Esophagus squamous epithelium (tissue), 5 donors: ENCODE measurements at places on chromosomes 4 and X.

GRCh38 chr4:112704991-112705845 lies 68.3 kb downstream of the LARP7 start:
- peaks cover 22% of the 10 kb centered on the region for H3K4me1 ChIP-seq
- DNase-seq, result no peak
- H3K4me3 ChIP-seq, result peak overlapping the region; percentile 28
- no peaks in the 10 kb centered on the region for H3K36me3 ChIP-seq
- H3K27me3 ChIP-seq, result no peaks in the 10 kb centered on the region

DNA sequence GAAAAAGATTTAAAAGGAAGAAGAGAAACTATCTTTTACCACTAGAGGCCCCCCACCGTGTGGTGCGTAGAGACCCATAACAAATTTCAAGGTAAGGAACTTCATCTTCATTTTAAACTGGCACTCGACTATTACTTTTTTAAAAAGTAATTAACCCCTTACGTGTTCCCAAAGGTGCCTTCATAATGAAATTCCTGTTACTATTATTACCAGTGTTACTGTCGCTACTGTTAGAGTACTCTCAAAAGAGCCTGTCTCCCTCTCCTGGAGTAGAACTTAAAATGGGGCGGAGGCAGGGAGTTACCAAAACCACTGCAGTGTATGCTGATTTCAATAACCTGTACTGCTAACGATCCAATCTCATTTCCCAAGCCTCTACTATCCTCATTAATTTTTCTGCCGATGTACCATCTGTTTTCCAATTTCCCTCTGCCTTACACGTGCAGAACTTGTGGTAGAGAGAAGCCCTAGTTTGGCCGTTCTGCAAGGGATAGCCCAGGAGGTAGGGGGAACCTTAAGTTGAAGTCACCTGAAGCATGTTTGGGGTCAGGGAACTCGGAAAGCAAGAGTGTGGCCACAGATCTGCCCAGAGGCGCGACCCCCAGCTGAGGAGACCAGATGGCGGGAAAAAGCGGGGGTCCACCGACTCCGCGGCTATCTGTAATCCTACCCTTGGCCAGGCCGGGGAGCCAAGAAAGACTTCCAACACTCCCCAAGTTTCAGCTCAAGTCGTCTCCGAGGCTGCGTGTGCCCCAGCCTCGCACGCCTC lies 720 bp upstream of the STK26 start:
- H3K27ac ChIP-seq, result peak overlapping the region; percentile 91
- H3K27me3 ChIP-seq, result no peaks in the 10 kb centered on the region
- no peaks in the 10 kb centered on the region for H3K36me3 ChIP-seq
- peak overlapping the region; percentile 61 for H3K4me3 ChIP-seq

DNA sequence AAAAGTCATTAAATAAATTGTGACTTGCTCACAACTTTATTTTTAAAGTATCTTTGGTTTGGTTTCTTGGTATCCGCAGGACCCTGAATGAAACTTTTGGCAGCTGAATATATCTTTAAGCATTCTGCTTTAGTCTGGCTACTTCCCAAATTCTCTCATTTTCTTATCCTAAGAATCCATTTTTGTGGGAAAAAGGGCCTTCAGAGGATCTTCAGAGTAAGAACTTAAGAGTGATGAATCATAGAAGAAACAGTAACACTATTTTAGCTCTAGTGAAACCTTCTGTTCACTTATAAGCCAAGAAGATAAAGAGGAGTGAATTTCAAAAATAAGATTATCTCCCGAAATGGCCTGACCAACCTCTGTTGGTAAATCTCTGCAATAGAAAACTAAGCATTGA lies 540.6 kb upstream of the MAGEB18 start:
- no peaks in the 10 kb centered on the region for H3K4me1 ChIP-seq
- H3K4me3 ChIP-seq, result no peak overlapping the region
- no peaks in the 10 kb centered on the region for H3K27me3 ChIP-seq

GRCh38 chr4:18684932-18685331 lies 663.4 kb upstream of the LCORL start:
- H3K4me1 ChIP-seq, result no peaks in the 10 kb centered on the region
- H3K4me3 ChIP-seq, result no peak overlapping the region
- H3K27ac ChIP-seq, result no peak overlapping the region
- H3K36me3 ChIP-seq, result no peaks in the 10 kb centered on the region

DNA sequence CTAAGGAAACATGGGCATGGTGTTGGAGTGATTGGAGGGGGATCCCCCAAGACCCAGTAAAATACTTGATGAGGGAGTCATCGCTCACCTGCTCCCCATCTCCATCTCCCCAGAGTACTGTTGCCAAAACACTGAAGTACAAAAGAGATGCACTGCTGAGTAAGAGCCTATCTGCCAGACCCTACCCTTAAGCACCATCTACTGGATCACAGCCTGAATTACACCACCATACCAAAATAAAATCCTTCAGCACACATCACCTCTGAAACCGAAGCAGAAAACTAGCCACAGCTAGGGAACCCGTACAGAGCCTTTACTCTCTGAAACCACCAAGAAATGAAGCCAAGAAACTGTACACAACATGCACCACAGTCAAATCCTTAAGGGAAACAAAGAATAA lies 466.3 kb upstream of the ACTRT1 start:
- no peak overlapping the region for H3K27ac ChIP-seq
- no peak overlapping the region for H3K4me3 ChIP-seq
- no peaks in the 10 kb centered on the region for H3K27me3 ChIP-seq

DNA sequence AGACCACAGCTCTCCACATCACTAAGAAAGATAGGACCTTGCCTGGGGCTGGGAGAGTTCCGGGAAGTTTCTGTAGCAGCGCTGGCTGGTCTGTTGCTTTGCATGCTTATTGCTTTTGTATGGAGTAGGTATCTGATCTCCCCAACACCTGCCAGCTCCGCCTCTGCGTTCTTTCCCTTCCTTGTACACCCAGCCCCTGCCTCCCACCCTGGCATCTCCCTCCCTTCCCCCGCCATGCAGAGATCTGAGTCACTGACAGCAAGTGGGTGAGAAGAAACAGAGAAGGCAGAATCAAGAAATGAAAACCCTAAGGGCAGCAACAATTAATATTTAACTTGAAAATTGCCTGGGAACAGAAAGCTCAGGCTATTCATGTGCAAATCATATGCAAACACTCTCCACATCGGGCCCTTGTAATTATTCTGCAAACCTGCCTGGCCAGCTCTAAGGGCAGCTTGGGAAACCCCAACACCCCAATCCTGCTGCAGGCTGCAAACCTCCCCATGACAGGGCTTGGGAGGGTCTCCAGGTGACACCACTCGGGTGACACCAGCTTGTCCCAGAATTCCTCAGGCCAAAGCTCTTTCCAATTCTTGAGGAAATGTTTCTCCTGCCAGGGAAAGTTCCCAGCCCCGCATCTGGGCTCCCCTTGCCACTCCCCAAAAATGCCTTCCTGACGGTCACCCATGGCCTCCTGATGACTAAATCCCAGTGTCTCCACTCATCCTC lies 257.2 kb downstream of the FBXW7 start:
- no peak overlapping the region for H3K27ac ChIP-seq
- H3K36me3 ChIP-seq, result no peaks in the 10 kb centered on the region
- H3K27me3 ChIP-seq, result no peaks in the 10 kb centered on the region

- H3K27me3 ChIP-seq, result no peaks in the 10 kb centered on the region
- H3K4me1 ChIP-seq, result no peaks in the 10 kb centered on the region
- H3K4me3 ChIP-seq, result no peak overlapping the region
- H3K27ac ChIP-seq, result no peak overlapping the region
- no peaks in the 10 kb centered on the region for H3K36me3 ChIP-seq
Observed at GRCh38 chr4:134848681-134849080, 647.1 kb upstream of the PABPC4L start.

DNA sequence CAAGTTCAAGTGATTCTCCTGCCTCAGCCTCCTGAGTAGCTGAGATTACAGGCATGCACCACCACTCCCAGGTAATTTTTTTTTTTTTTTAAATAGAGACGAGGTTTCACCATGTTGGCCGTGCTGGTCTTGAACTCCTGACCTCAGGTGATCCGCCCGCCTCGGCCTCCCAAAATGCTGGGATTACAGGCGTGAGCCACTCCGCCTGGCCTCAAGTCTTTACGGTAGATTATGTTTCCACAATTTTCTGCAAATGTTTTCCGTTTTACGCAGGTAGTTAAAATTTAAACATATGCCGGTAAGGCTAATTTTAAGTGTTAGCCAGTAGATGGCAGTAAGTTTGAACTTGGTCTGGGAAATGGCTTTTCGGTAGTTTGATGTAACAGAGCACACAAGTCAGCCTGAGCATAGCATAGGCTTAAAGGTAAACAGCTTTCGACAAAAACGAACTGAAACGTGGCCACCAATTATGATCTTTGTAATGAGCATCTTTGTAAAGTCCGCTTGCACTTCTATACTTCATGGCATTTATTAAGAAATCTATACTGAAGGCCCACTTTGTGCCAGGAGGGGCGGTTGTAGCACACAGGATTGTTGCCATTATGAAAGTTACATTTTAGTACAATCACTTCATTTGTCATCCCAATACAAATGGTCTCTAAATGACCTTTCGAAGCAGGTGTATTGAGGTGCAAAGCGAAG lies 31.1 kb downstream of the CCKAR start:
- H3K4me1 ChIP-seq, result no peaks in the 10 kb centered on the region
- no peak overlapping the region for H3K4me3 ChIP-seq
- H3K27ac ChIP-seq, result no peak overlapping the region
- no peaks in the 10 kb centered on the region for H3K27me3 ChIP-seq

GRCh38 chrX:51742586-51742985 lies 656 bp upstream of the GSPT2 start:
- H3K4me3 ChIP-seq, result peak overlapping the region; percentile 58
- H3K36me3 ChIP-seq, result no peaks in the 10 kb centered on the region
- no peaks in the 10 kb centered on the region for H3K27me3 ChIP-seq

DNA sequence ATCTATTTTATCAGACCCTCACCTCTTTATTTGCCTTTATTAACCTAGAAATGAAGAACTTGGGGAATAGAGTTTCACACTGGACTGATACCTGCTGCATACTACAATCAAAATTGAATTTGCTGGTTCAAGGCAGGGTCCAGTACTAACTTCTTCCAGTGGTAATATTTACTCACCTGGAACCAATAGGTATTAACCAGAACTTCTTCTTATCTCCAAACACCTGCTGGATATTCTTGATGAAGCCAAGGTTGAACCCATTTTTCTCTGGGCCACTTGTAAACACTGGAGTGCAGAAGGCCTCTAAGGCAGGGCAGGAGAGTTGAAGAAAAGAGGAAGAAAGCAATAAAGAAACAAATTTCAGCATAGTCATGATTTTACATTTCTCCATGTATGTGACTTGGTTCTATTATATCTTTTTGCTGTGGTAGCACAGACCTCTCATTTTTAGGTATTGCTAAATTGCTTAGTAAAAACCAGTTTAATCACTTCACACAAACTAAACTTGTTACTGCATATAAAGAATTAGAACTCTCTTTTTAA lies 101.1 kb downstream of the ZDHHC15 start:
- H3K36me3 ChIP-seq, result no peaks in the 10 kb centered on the region
- H3K27ac ChIP-seq, result no peak overlapping the region
- no peak for DNase-seq
- H3K27me3 ChIP-seq, result no peaks in the 10 kb centered on the region
- H3K4me1 ChIP-seq, result no peaks in the 10 kb centered on the region

DNA sequence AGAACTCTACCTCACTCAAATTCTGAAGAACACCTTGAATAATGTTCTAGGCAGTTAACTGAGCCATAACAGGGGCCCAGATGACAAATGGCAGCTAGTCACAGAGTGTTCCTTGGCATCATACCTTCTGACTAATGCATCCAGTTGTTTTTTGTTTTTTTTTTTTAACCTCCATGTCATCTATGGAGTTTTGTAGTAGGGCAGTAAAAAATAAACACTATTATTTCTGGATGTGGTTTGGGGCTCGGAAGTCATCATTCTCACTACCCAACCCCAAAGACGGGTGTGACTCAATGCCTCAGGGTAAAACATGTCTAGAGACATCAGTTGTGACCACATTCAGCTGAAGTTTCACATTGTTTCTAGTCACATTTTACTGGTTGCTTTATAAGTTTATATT lies 31.2 kb upstream of the MCF2 start:
- no peak overlapping the region for H3K4me3 ChIP-seq
- no peaks in the 10 kb centered on the region for H3K4me1 ChIP-seq
- DNase-seq, result no peak
- no peak overlapping the region for H3K27ac ChIP-seq

GRCh38 chr4:37268319-37268718 lies 23.8 kb downstream of the NWD2 start:
- H3K4me3 ChIP-seq, result no peak overlapping the region
- H3K27me3 ChIP-seq, result peaks cover 3% of the 10 kb centered on the region
- no peaks in the 10 kb centered on the region for H3K36me3 ChIP-seq
- H3K27ac ChIP-seq, result no peak overlapping the region

DNA sequence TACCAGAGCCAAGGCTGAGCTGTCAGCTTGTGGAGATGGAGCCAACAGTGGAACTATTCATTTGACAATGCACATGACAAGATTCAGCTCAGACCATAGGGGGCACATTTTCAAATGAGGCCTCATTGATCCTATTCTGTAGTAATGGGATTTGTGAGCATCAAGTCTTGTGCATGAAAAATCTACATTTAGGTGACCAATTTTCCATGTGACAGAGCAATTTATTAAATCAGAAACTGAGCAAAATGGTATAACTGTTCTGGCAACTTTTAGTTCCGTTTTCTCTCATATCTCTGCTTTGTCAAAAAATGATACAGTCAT lies 108.5 kb upstream of the PCDH18 start:
- H3K4me3 ChIP-seq, result no peak overlapping the region
- H3K36me3 ChIP-seq, result no peaks in the 10 kb centered on the region
- no peak for DNase-seq
- H3K27ac ChIP-seq, result no peak overlapping the region
- H3K27me3 ChIP-seq, result no peaks in the 10 kb centered on the region

DNA sequence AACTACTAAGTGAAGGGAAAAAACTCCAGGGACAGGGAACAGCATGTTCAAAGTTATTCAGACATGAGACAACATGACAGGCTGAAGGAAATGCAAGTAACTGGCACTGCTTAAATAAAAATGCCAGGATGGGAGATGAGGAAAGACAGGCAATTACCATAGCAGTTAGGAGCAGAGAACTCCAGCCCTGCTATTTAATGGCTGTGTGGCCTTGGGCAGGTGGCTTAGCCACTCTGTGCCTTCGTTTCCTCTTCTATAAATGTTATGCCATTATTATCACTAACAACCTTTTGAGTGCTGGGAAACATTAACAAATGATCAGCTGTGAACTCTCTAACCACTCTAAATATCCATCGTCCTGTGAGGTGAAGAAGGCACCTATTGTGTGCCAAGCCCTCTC lies 32.7 kb downstream of the PROM1 start:
- H3K27me3 ChIP-seq, result no peaks in the 10 kb centered on the region
- no peaks in the 10 kb centered on the region for H3K4me1 ChIP-seq
- H3K4me3 ChIP-seq, result no peak overlapping the region
- DNase-seq, result no peak
- H3K27ac ChIP-seq, result no peak overlapping the region

GRCh38 chr4:74059161-74059829 lies 20.8 kb upstream of the CXCL3 start:
- H3K36me3 ChIP-seq, result no peaks in the 10 kb centered on the region
- H3K27me3 ChIP-seq, result no peaks in the 10 kb centered on the region
- no peak overlapping the region for H3K27ac ChIP-seq
- no peak overlapping the region for H3K4me3 ChIP-seq
